ENCODE measurements at places on chromosomes 2 and 18.

- DNase-seq, result no peak
Observed at GRCh38 chr2:165843351-165843750, 49.3 kb upstream of the GALNT3 start.

DNA sequence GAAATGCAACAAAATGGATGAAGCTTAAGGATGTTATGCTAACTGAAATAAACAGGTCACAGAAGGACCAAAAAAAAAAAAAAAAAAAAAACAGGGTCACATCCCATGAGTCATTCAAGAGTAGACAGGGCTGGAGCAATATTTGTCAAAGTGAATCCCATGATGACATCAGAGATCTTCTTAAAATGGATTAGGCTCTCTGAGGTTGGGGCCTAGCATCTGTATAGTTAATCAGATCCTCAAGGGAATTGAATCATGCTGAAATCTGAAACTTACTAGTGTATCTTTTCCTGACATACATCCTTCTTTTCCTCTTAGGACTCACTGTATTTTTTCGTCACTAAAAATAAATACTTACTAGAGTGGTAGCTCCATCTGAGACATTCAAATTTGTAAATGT, 380.6 kb upstream of the NXPH2 start:
- DNase-seq, result no peak

GRCh38 chr2:176075481-176075880, 8.3 kb downstream of the EVX2 start:
- DNase-seq, result no peak

- no peak for DNase-seq
Observed at GRCh38 chr2:126884861-126885750, 13.6 kb upstream of the TEX51 start.

DNA sequence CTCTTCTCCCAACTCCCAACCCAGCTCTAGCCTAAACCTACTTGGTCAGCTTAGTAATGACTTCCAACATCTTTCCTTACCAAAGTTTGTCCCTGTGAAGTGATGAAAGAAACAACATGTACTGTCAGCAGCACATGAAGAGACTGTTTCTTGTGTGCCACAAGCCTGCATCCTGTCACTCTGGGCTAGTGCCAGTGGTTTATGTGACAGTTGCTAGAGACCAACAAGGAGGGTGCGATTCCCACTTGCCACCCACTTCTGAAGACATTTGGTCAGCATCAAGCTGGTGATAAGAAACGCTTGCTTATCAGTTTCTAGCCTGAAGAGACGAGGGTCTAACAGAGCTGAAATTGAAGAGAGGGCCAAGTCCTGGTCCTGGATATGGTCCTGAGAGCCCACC, 132.6 kb downstream of the COL4A4 start:
- no peak for DNase-seq

- DNase-seq, result no peak
Observed at GRCh38 chr2:173087214-173087581, 11.6 kb downstream of the MAP3K20 start.

DNA sequence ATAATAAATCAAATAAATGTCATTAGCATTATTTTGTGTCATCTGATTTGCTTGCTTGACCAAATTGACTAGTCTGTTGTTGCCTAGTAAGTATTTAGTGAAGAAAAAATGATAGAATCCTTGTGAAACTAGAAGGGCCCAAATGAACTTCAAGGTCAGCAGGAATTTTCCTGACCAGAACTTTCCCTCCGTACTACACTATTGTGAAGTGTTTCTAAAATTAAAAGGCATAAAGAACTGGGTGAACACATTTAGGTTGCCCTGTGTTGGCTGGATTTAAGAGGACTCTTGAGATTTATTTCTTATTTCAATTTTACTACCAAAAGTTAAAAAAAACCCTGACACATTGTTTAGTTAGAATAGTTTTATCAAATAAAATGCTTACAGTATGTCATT, 142.6 kb downstream of the CCDC85A start:
- no peak for DNase-seq

DNA sequence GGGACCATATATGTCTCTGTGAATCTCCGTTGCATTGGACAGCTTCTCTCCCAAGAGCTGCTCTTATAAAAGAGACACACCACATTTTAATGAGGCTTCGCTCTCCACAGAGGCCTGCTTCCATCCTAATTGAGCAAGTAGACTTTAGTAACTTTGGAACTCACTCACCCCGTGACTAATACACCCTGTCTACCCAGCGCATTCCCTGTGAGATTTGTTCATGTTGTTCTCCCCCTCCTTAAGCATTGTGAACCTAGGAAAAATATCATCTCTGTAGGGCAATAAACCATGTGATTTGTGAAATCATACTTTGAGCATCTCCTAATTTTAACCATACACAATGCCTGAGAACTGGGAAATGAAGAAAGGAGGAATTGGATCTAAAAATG, 56.9 kb downstream of the MCFD2 start:
- DNase-seq, result no peak

- no peak for DNase-seq
Observed at GRCh38 chr2:20065885-20066602, 14.6 kb upstream of the LAPTM4A start.
